ENCODE measurements at places on chromosomes 12 and 14.

- DNase-seq: no peak
Measured at GRCh38 chr12:65500091-65500900, 221.8 kb downstream of the MSRB3 start.

GRCh38 chr12:94175763-94176668, 27.6 kb downstream of the PLXNC1 start:
- DNase-seq: no peak

DNA sequence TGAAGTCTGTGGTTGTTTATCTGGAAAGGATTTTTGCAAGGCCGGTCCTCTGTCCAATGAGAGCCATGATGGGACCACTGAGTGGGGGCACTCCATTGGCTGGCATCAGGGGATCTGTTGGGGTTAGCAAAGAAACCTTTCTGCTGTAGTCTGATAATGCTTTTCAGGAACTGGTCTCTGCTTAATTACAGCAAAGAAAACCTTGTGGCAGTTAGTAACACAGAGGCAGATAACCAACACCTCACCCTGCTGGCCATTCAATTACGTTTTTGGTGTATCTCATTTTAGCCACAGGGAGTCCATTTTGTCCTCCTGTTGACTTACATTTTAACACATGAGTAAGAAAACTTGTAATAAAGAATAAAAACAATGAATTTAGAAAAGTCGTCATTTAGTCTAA, 629.3 kb upstream of the MDGA2 start:
- no peak for DNase-seq

DNA sequence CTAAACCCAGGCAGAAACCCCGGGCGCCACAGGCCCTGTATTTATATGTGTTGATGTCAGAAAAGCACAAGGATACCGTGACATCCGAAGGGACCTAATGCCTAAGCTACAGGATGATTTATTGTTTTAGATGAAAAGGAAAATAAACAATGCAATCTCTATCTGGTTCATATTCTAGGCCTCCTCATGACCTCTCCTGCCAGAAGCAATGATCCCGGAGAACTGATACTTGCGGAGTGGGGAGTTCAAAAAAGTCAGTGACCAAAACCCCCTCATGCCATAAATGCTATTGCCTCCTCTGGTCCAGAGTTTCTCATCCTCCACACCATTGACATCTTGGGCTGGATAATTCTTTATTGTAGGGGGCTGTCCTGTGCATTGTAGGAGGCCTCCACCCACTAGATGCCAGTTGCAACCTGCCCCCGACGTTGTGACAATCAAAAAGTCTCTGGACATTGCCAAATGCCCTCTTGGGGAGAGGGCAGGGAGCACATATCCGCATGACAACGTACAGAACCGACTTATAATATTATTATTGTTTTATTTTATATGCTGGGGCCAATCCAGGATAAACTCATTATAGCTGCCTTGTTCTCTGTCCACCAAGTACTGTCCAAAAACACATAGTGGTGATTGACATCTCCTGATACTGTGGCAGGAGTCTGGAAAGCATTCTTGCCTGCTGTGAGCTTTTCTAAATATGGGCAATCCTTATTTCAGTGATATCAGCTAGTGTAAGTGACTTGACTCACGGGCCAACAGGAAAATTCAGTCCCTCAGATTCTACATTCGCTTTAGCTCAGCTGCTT, 1.1 kb upstream of the CSRP2 start:
- DNase-seq: no peak

GRCh38 chr14:105120056-105120455, 48.5 kb downstream of the JAG2 start:
- no peak for DNase-seq

DNA sequence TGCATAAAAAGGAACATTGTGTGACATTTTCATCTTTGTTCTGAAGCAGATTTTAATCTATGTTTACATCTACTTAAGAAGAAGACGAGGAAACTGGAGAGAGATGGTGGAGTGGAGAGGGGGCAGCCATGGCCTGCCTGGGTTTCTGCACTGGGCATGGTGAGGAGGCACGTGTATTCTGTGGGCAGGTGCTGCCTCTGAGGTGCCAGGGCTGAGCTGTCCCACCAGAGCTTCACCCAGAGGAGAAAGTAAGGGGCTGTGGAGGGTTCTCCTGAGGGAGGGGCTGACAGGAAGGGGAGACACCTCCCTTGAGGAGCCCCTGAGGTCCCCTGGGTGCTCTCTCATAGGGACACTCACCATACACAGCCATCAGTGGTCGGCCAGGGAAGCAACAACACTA, 372.4 kb upstream of the OR4E1 start:
- DNase-seq: no peak

- no peak for DNase-seq
Measured at GRCh38 chr12:47066278-47067025, 13.0 kb upstream of the PCED1B start.

Measured in CD8-positive, alpha-beta T cell (primary cell).